ENCODE measurements at places on chromosomes 6 and 20.

- no peak for DNase-seq
These were observed 68.4 kb downstream of the VEGFA start for GRCh38 chr6:43838276-43839036.

- DNase-seq: no peak
These were observed 248.7 kb downstream of the ADGB start for GRCh38 chr6:146847426-146847825.

- DNase-seq: no peak
These were observed 31.6 kb downstream of the OSBPL2 start for GRCh38 chr20:62269871-62270270.

- DNase-seq: no peak
These were observed 2.8 kb upstream of the PNPLA1 start for GRCh38 chr6:36266913-36267644.

DNA sequence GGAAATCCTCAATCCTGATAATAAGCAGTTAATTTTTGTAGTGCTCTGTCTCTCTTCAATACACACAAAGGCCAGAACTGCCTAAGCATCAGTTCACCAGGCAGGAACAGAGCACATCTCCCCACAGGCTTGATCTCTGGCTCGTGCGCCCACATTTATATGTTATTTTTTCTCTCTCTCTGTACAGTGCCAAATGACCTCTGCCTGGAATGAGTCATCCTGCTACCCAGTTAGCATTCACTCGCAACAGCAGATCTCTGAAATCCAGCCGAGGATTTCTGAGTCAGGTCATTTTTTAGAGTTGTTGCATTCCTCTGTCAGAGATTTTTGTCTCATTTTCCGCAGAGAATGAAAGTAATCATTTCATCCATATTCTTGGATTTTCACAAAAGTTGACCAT lies 107.1 kb downstream of the COL12A1 start:
- DNase-seq: no peak

GRCh38 chr6:157879873-157880254 lies 56.8 kb downstream of the SNX9 start:
- no peak for DNase-seq

GRCh38 chr6:141041596-141042087 lies 1091.1 kb upstream of the GJE1 start:
- no peak for DNase-seq

DNA sequence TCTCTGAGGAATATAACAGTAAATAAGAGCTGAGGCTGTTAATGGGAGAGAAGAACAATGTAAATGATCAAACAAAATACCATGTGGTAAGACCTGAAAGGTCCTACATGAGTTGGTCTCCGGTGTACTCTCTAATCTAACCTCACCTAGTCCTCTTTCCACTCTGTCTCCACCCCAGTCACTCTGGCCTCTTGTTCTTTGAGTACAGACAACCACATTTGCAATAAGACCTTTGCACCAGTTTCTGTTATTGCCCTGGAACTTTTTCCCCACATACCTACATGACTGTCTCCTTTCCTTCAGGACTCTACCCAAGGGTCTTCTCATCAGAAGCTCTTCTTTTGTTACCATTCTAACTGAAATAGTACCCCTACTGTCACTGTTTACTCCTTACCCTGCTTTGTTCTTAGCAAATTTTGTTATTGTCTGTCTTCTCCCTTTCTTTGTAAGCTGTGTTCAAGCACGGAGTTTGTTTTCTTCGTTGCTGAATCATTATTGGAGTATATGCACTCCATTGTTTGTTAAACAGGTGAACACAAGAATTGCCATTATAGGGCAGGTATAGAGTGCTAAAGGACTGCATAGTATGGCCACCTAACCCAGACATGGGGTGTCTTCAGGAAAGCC lies 37.3 kb downstream of the MAPK14 start:
- no peak for DNase-seq

GRCh38 chr6:8983202-8983688 lies 547.9 kb upstream of the SLC35B3 start:
- peak; percentile 11 for DNase-seq

DNA sequence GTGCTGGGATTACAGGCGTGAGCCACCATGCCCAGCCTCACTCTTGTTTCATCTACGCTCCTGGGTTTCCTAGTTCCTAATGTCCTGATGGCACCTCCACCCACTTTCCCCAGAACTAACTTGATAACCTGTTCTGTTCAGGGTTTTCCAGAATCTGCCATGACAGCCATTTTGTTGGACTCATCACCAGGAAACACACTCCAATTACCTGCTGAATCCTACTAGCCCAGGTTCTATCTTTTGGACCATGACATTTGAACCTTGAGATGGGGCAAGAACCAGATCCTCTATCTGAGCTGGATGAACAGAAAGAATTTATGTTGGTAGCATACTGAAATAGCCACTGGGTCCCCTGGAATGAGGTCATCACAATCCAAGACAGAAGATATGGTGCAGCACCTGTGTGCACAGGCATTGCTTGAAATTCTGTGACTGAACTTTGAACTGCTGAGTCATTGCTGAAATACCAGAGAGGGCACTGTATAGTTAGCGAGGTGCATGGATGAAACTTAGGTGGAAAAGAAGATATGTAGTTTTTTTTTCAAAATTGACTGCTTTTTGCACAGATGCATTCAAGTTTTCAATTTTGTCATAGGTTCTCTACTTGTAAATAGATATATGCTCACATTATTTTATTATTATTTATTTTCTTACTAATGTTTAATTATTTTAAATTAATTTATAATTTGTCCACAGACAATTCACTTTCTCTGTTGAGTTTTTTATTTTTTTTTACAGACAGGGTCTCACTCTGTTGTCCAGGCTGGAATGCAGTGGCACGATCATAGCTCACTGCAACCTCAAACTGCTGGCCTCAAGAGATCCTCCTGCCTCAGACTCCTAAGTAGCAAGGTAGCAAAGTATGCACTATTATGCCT lies 42.8 kb upstream of the TASP1 start:
- DNase-seq: no peak

- DNase-seq: no peak
These were observed 345.2 kb downstream of the GJA1 start for GRCh38 chr6:121780325-121781321.

- DNase-seq: no peak
These were observed 72.3 kb downstream of the ZNF133 start for GRCh38 chr20:18360635-18361034.

DNA sequence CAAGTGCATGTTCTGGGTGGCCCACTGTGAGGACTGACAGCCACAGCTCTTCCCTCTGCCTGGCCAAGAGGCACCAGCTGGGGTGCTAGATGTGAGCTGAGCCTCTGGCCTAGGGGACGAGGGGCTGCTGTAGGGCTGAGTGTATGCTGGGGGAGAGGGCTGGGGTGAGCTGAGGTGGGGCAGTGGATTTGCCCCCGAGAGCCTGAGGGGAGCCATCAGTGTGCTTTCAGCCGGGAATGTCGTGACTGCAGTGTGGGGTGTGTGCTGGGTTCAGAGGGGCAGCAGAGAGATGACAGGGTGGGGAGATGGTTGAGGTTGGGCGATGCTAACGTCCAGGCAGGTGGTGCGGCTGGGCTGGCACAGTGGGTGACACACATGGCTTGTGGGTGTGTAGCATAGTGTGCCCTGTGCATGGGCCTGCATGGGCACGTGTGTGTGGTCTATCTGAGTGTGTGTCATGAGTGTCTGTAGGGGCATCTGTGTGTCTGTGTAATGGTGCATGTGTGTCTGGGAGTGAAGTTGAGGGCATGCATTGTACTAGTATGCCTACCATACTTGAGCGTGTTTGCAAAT lies 46.0 kb upstream of the BLCAP start:
- no peak for DNase-seq

DNA sequence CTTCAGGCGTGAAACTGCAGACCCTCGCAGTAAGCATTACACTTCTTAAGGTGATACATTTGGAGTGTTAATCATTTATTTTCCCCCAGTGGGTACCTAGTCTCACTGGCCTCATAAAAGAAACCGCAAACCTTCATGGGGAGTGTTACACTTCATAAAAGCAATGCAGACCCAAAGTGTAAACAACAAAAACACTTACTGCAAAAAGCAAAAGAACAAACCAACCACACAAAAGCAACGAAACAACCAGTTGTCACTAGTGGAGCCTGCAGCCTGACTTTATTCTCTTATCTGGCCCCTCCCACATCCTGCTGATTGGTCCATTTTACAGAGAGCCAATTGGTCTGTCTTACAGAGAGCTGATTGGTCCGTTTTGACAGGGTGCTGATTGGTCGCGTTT lies 23.8 kb downstream of the LY86 start:
- DNase-seq: no peak

DNA sequence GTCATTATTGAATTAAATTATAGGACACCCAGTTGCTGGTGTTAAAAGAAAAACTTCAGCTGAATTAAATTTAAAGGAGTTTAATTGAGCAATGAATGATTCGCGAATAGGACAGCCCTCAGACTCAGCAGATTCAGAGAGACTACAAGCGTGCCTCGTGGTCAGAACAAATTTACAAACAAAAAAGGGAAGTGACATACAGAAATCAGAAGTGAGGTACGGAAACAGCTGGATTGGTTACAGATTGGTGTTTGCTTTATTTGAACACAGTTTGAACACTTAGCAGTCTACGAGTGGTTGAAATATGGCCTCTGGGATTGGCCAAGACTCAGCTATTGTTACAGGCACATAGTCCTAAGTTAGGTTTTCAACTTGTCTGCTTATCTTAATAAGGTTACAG lies 25.8 kb upstream of the TNFRSF21 start:
- no peak for DNase-seq

DNA sequence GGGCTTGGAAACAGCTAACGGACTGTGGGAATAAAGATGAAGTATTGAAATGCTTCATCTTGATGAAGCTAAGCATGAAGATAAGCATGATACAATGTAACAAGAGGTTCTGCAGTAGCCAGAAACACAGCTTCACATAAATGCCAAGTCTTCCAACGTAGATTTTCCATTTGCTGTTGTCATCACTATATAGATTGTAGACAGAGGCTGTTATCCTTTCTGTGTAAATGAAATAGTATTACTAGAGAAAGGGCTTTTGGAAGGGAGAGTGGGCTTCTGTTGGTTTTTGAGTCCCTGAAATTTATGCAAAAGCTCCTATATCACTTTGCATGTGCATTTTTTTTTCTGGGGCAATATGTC lies 649.0 kb downstream of the RNF144B start:
- no peak for DNase-seq

DNA sequence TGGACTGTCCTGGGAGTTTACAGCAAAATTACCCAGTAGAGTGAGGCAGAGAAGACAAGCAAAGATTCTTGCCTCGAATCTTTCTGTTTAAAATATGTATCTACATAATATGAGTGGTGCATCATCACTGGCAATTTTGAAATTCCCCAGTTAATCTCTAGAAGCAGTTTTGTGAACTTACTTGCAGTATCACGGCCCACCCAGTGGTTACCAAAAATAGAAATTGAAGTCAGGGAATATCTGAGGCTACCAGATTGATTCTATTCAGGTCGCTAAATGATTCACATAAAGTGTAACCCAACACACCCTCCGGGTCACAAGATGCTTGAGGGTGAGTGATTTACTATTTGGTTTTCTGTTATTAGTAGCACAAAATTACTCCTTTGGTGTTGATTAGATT lies 111.9 kb downstream of the PPP1R14C start:
- DNase-seq: no peak

DNA sequence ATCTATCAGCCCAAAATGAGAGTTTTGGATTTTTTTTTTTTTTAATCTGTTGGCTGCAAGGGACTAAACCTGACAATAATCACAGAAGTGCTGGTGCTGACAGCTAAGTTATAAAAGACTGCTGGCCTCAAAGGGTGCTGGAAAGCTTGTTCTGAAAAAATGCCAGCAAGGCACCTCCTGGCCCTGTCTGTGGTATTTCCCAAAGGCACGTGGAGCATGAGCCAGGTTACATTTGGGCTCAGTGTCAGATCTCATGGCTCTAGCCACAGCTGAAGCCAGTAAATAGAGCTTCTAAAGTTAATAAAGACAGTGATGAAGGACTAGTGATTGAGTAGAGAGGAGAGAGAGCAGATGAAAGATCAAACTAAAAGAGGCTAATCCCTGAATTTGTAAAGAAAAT lies 178.9 kb downstream of the FUT9 start:
- DNase-seq: no peak

DNA sequence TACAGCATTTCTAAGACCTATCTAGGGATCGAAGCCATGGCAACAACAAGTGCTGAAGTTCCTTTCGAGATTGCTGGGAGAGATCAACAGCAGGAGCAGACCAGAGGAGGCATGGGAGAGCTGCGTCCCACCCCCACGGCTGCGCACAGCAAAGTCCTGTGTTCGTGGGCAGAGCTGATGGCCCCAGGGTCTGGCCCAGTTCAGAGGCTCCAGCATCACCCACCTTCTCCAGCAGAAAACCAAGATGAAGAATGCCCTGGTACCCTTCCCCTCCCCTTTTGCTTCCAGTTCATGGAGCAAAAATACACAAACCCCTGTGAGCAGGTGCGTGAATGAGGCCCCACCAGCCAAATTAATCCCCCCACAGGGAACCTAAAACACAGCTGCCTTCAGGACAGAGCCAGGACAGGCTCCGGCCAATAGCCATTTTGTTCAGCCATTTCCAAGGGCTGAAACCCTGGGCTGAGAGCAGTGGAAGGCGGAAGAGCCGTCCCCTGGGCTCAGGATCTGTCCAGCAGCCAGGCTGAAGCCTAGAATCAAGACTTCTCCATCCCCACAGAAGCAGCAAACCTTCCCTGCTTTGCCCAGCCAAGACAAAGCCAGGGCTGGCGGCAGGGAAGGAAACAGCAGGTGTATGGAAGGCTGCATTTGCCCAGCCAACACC lies 102.8 kb downstream of the PREX1 start:
- DNase-seq: no peak

GRCh38 chr6:82178077-82178758 lies 69.3 kb downstream of the IBTK start:
- no peak for DNase-seq

DNA sequence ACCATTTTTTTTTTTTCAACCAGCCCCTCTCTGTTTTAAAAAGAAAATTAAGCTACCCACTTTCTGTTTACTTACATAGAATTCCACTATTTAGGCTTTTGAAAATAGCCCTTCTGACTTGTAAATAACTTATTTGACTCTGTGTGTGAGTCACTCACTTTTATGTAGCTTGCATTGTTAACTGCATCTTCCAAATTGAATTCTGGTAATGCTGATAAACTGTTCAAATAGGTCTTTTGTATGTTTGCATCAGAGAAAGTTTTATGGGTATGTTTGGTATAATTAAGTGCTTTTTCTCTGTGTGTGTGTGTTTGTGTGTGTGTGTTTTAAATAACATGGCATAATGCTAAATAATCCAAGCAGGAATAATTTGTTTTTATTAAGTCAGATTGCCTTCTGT lies 360.1 kb downstream of the PLCB1 start:
- DNase-seq: no peak

DNA sequence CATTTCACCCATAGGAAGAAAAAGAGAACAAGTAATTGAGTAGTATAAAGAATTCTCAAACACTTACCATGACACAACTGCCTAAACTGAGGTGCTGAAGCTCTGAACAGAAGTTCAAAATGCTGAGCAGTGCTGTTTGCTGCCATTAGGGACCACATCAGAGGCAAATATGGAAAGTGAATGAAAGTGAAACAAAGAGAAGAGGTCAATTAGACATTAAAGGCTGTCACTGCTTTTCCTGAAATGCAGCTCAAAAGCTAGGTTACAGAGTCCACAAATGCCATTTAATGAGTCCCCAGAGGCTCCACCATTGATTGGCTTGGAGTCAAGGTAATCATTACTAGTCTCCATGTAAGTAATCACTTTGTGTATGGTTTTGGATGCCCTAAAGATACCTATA lies 46.1 kb downstream of the POU3F2 start:
- DNase-seq: no peak

- DNase-seq: no peak
These were observed 16.3 kb downstream of the LRP11 start for GRCh38 chr6:149847939-149848267.
